ENCODE measurements at places on chromosomes 4 and X. TPM values are rescaled to one million over a fixed set of nuclear protein-coding genes. Genes with fewer than 3 reads are reported as not detected.

DNA sequence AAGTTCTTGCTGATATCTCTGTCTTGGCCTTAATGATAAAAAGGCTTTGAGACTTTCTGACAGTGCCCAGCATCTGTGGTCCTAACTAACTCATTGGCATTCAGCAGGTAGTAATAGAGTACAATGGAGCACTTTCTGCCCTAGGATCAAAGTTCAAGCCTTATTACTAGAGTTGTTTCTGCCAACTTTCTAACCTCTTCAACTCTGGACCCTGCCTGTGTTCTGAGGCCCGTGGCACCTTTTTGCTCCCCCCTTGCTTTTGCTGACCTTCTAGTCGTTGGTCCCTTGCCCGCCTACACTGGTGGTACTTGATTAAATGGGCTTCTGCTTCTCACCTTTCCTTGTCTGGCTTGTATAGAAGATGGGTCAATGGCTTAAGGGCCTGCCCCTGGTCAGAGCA, 126.3 kb downstream of the PPARGC1A start:
- DNase-seq, result no peak
- H3K4me3 ChIP-seq, result no peak overlapping the region
- H3K4me1 ChIP-seq, result no peaks in the 10 kb centered on the region
- no peaks in the 10 kb centered on the region for H3K36me3 ChIP-seq

- H3K27ac ChIP-seq, result no peak overlapping the region
- no peaks in the 10 kb centered on the region for H3K36me3 ChIP-seq
- H3K4me1 ChIP-seq, result no peaks in the 10 kb centered on the region
- H3K27me3 ChIP-seq, result no peaks in the 10 kb centered on the region
- H3K4me3 ChIP-seq, result no peak overlapping the region
- no peak for DNase-seq
These were observed 16.5 kb upstream of the ENPP6 start for GRCh38 chr4:184234155-184234554.

GRCh38 chrX:49139713-49140112, 16.2 kb upstream of the GPKOW start:
- no peak overlapping the region for H3K27ac ChIP-seq
- no peaks in the 10 kb centered on the region for H3K27me3 ChIP-seq
- no peak for DNase-seq
- H3K4me3 ChIP-seq, result no peak overlapping the region
- no peaks in the 10 kb centered on the region for H3K36me3 ChIP-seq

GRCh38 chrX:72713130-72713529, 976 bp downstream of the PHKA1 start:
- DNase-seq, result no peak
- H3K4me3 ChIP-seq, result peak overlapping the region; percentile 75
- H3K36me3 ChIP-seq, result no peaks in the 10 kb centered on the region
- H3K27me3 ChIP-seq, result no peaks in the 10 kb centered on the region
- no peaks in the 10 kb centered on the region for H3K4me1 ChIP-seq

DNA sequence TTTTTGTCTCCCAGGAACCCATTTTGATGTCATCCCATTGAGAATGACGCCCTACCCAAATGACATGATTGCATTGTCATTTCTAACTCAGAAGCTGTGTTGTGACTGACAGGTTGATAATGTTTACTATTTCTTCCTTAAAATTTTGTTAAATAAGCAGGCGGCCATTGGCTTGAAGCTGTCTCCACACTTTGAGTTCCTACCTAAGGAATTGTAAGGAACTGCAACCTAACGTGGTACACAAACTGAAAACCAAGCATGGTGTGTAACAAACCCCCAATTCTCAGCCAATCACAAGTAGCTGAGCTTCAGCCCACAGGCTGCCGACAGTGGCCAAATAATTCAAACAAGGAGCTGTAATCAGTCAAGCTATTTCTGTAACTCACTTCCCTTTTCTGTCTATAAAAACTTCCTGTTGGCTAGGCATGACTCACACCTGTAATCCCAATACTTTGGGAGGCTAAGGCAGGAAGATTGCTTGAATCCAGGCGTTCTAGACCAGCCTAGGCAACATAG, 2.9 kb upstream of the MND1 start:
- no peak overlapping the region for H3K4me3 ChIP-seq
- DNase-seq, result no peak
- no peak overlapping the region for H3K27ac ChIP-seq

DNA sequence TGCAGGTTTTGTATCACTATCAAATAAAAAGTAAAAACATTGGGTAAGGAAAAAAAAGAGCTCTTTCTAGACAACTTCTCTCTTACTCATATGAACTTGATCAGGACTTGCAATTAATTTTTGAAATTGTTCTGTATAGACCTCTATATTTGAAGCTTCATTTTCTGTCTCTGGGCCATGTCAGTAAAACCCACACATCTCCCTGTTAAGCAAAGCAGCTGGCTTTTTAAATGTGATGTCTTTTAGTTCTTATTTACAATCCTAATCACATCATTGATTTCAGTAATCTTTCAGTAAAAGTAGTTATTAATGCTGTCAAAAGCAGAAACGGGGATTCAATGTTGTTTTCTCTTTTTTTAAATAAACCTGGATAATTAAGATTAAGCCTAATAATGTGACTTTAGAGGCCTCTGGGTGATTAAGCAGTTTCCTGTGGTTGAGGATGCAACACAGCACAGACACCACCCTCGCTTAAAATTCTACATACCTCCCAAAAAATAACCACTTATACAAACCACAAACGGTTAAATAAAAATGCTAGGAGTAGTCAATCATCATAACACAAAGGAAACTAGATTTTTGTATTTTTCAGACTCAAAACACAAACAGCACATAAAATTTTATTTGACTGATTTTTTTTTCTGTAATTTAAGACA, 5.2 kb upstream of the PCDH10 start:
- H3K27ac ChIP-seq, result no peak overlapping the region
- peaks cover 9% of the 10 kb centered on the region for H3K4me1 ChIP-seq
- H3K4me3 ChIP-seq, result no peak overlapping the region
- DNase-seq, result no peak
- peaks cover 32% of the 10 kb centered on the region for H3K27me3 ChIP-seq

DNA sequence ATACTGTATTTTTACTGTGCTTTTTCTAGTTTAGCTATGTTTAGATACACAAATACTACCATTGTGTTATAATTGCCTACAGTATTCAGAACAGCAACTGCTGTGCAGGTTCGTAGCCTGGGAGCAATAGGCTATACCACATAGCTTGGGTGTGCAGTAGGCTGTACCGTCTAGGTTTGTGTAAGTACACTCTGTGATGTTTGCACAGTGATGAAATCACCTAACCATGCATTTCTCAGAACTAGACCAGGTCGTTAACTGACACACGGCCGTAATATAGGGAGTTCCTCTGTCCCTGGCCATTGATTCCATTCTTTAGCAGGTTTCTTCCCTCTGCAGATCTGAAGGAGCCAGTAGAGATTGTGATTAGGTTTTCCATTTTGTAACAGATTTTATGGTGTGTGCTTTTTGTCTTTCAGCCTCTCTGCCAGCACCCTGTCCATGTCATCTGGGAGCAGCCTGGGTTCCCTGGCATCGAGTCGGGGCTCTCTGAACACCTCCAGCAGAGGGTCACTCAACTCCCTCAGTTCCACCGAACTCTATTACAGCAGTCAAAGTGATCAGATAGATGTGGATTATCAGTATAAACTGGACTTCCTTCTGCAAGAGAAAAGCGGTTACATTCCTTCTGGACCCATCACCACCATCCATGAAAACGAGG, 59.5 kb downstream of the CLDN22 start:
- no peaks in the 10 kb centered on the region for H3K4me1 ChIP-seq
- H3K27ac ChIP-seq, result no peak overlapping the region
- peaks cover 11% of the 10 kb centered on the region for H3K36me3 ChIP-seq
- no peak overlapping the region for H3K4me3 ChIP-seq
- H3K27me3 ChIP-seq, result no peaks in the 10 kb centered on the region
- DNase-seq, result no peak

CXCL10 gene
- polyA plus RNA-seq, result 0.72 TPM

GRCh38 chr4:146787731-146788130, 149.0 kb downstream of the POU4F2 start:
- H3K36me3 ChIP-seq, result no peaks in the 10 kb centered on the region
- no peak overlapping the region for H3K4me3 ChIP-seq
- no peak overlapping the region for H3K27ac ChIP-seq
- DNase-seq, result no peak
- H3K4me1 ChIP-seq, result peaks cover 2% of the 10 kb centered on the region

DNA sequence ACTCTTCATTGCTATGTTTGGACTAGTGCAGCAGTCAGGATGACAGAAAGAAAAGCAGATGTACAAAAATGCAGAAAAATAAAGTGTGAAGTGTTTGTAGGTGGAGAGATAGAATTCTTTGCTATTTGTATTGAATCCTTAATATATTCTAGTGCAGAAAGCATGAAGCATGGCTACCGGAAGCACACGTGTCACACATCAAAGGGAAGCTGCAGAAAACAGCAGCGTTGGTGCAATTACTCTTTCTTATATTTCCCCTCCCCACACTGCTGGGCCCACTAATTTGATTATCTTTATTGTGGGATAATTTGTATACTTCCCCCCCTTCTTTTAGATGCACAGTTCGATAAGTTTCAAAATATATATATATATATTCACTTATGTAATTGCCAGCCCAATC, 35.9 kb upstream of the TAPT1 start:
- DNase-seq, result no peak
- H3K4me3 ChIP-seq, result no peak overlapping the region
- H3K27ac ChIP-seq, result no peak overlapping the region
- H3K4me1 ChIP-seq, result no peaks in the 10 kb centered on the region

DNA sequence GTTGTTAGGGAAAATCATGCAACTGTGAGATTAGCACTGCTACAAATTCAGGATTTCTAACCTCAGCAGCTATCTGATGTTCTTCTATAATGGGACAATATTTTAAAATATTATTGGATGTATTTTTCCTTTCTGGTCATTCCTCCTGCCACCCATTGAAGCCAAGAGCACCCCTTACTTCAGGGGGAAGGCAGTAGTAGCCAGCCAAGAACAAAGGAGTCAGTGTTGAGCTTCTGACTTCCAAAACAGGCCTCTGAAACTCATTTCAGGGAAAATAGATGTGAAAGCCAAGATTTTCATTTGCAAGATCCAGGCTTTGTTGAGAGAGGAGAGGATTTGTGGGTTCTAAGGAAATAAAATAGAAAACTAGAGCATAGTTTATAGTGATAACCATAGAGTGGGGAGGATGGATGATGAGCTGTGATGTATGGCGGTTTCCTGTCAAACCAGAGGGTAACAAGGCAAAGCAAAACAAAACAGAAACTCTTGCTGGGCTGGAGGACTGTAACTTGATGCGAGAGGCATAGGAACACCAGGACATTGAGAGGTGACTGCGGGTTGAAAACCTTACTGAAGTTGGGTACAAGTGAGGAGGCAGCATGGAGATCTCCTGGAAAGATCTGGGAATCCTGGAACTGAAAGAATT, 173.7 kb upstream of the LEF1 start:
- no peak overlapping the region for H3K27ac ChIP-seq
- H3K36me3 ChIP-seq, result no peaks in the 10 kb centered on the region
- H3K4me1 ChIP-seq, result peaks cover 9% of the 10 kb centered on the region
- H3K4me3 ChIP-seq, result no peak overlapping the region

DNA sequence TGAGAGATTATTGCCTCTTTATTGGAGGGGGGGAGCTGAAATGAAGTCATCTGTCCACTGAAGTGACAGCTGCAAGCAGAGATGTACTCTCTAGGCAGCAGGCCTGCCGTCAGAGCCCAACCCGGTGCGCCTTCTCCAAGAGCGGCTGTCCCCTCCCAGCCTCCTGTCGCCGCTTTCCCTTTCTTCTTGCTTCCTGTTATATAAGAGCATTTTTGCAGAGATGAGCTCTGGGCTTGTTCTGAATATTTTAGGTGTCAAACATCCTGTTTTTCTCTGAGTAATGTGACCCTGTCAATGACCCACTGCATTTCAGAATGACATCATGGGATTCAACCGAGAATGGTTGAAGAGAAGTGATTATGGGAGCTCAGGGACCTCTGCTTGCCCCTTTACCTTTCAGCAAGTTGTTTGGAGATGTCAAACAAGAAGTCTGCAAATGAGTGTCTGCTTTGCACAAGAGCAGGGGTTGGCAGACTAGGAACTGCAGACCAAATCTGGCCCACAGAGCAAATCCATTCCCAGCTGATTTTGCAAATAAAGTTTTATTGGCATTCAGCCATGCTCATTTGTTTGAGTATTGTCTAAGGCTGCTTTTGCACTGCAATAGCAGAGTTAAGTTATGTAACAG, 79.9 kb downstream of the SLC9A6 start:
- no peak for DNase-seq
- no peaks in the 10 kb centered on the region for H3K36me3 ChIP-seq
- H3K4me1 ChIP-seq, result no peaks in the 10 kb centered on the region
- H3K27me3 ChIP-seq, result peaks cover 3% of the 10 kb centered on the region
- no peak overlapping the region for H3K27ac ChIP-seq

- no peaks in the 10 kb centered on the region for H3K27me3 ChIP-seq
- H3K4me3 ChIP-seq, result no peak overlapping the region
- H3K27ac ChIP-seq, result peak overlapping the region; percentile 78
- peaks cover 17% of the 10 kb centered on the region for H3K4me1 ChIP-seq
- no peak for DNase-seq
These were observed 17.1 kb downstream of the MGST2 start for GRCh38 chr4:139682741-139683151.

- H3K36me3 ChIP-seq, result no peaks in the 10 kb centered on the region
- no peak overlapping the region for H3K4me3 ChIP-seq
- H3K27ac ChIP-seq, result no peak overlapping the region
- H3K4me1 ChIP-seq, result no peaks in the 10 kb centered on the region
- H3K27me3 ChIP-seq, result no peaks in the 10 kb centered on the region
- DNase-seq, result no peak
These were observed 874.6 kb upstream of the PRKX start for GRCh38 chrX:4588056-4588455.

GRCh38 chr4:6341696-6342095, 72.0 kb downstream of the WFS1 start:
- no peak for DNase-seq
- no peak overlapping the region for H3K4me3 ChIP-seq
- H3K27me3 ChIP-seq, result no peaks in the 10 kb centered on the region

DNA sequence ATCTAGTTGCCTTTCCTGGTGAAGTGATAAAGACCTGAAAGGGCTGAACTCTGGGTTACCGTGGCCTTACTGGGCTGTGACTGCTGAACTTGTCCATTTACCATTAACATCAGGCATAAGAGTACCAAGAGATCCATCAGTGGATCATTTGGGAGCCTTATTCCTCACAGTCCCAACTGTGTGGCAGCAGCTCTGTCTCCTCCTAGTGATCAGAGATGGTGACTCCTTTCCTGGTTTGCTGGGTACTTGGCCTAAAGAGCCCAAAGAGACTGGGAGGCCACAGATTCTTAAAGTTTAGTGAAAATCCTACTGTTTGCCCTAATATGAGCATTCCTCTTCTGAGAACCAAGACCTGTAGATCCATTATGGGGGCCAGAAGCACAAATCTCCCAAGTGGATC, 56.3 kb upstream of the ATP6AP2 start:
- no peak for DNase-seq
- H3K36me3 ChIP-seq, result no peaks in the 10 kb centered on the region
- H3K4me1 ChIP-seq, result no peaks in the 10 kb centered on the region
- H3K27ac ChIP-seq, result no peak overlapping the region
- H3K27me3 ChIP-seq, result peaks cover 14% of the 10 kb centered on the region

FAM47A gene
- not detected for polyA plus RNA-seq

- H3K36me3 ChIP-seq, result no peaks in the 10 kb centered on the region
- no peak for DNase-seq
- no peak overlapping the region for H3K27ac ChIP-seq
- H3K27me3 ChIP-seq, result no peaks in the 10 kb centered on the region
- no peak overlapping the region for H3K4me3 ChIP-seq
These were observed 23.5 kb downstream of the NDP start for GRCh38 chrX:43949669-43950068.

GRCh38 chr4:114811564-114812301, 213.1 kb downstream of the UGT8 start:
- no peak overlapping the region for H3K27ac ChIP-seq
- DNase-seq, result no peak
- no peaks in the 10 kb centered on the region for H3K36me3 ChIP-seq
- no peaks in the 10 kb centered on the region for H3K4me1 ChIP-seq
- no peak overlapping the region for H3K4me3 ChIP-seq

HSFX1 gene
- not detected for polyA plus RNA-seq
